AG08395 (cell line): ENCODE measurements at places on chromosomes 7 and 10.

- no peak for DNase-seq
Observed at GRCh38 chr10:90328896-90329295, 528.9 kb downstream of the HTR7 start.

GRCh38 chr10:88889559-88890337 lies 9.7 kb downstream of the STAMBPL1 start:
- no peak for DNase-seq

GRCh38 chr7:69104023-69104422 lies 494.3 kb upstream of the AUTS2 start:
- no peak for DNase-seq

- DNase-seq, result no peak
Observed at GRCh38 chr10:10617686-10618085, 400.0 kb upstream of the CELF2 start.

GRCh38 chr7:75599244-75599781 lies 107.2 kb downstream of the SPDYE5 start:
- no peak for DNase-seq

GRCh38 chr7:131546583-131547141 lies 9.8 kb downstream of the PODXL start:
- no peak for DNase-seq

DNA sequence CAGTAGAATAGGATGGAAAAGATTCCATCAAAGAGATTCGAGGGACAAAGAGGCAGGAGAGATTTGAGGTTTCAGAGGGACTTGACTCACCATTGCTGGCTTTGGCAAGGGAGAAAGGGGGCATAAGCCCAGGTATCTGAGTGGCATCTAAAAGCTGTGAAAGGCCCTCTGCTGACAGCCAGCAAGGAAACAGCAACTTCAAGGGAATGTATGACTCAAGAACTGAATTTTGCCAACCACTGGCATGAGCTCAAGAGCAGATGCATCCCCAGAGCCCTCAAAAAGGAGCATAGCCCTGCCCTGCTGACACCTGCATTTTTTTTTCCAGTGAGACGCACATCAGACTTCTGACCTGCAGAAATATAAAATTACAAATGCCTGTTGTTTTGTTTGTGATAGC lies 19.6 kb upstream of the ADAM12 start:
- peak; percentile 34 for DNase-seq
